EL (cell line): ENCODE measurements at places on chromosomes 2 and 18.

DNA sequence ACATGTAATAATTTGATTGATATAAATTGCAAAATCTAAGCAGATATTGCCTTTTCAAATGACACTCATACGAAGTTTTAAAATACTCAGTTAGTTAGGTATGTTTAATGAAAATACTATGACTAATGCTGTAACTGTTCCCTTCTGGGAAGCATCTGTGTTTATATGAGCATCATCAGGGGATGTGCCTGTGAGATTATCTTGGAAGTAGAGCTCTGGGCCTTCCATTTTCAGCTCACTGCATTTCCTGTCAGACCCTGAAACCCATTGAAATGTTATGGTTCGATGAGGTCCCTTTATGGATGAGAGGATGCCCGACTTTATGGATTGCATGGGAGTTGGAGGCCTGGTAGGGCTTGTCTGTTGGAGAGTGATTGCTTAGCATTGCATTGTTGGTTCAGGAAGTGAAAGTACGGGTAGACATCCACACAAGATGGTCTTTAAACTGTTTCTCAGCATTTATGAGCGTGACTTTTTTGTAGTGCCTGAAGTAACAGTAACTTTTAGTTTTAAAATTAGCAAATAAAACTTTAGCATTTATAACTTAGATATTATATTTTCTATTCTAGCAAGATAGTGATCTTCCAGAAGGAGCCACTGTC lies 28.7 kb downstream of the ELP2 start:
- DNase-seq: peak; percentile 88

DNA sequence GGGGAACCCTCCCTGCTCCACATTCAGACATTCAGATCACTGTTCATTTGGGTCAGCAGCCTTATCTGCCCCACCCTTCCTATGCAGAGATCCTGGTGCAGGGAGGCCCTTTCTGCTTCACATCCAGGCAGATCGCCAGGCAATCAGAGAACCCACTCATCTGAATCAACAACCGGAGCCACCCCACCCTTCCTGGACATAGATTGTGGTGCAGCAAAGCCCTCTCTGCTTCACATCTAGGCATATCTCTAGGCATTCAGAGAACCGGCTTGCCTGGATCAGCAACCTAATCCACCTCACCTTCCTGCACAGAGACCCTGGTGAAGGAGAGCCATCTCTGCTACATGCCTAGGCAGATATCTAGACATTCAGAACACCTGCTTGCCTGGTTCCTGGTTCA lies 184.5 kb upstream of the CNTNAP5 start:
- no peak for DNase-seq

DNA sequence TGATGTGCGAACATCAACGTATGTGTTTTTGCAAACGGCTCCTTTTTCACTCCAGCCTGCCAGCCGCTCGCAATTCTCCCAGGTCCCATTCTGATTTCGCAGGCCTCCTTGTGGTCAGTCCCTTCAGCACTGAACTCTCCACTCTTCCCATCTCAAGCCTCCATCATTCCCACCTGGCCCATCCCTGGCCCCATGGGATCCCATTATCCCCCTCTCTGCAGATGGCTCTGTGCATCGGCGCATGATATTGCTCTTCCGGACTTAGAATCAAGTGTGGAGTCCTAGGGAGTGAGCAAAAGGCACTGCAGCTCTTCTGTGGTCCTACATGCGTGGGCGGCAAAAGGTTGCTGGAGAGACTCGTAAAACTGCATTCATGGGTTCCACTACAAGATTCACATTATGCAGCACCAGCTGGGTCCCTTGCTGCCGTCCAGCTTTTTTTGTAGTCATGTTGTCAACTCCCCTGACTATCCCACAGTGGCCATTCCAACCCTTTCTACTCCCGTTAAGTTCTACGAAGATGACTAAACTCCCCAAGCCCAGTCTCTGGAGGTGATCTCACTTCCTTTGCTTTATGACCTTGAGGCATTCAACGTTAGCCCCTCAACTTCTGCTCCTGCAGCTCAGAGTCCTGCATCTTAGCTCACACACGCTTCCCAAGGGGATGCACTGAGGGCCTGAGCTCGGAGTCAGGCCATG lies 125.3 kb upstream of the NRP2 start:
- no peak for DNase-seq

- DNase-seq: no peak
Measured at GRCh38 chr2:238475034-238475433, 48.3 kb downstream of the ASB1 start.

DNA sequence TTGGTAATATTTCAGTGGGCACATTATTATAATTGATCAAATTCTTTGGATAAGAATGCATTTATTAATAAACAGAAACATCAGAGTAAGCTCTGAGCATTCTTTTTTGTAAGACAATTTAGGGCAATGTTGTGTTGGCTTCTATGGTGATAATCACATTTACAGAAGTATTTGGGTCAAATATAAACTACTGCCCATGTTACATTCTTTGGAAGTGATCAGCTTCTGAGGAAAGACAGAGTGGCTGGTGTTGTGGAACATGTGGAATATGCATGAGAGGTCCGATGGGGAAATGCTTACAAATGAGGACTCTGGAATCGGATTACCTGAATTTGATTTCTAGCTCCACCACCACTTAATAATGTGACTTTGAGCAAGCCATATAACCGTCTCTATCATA lies 19.4 kb downstream of the SERPINB13 start:
- no peak for DNase-seq

- DNase-seq: no peak
Measured at GRCh38 chr2:138723196-138723987, 56.8 kb downstream of the NXPH2 start.

DNA sequence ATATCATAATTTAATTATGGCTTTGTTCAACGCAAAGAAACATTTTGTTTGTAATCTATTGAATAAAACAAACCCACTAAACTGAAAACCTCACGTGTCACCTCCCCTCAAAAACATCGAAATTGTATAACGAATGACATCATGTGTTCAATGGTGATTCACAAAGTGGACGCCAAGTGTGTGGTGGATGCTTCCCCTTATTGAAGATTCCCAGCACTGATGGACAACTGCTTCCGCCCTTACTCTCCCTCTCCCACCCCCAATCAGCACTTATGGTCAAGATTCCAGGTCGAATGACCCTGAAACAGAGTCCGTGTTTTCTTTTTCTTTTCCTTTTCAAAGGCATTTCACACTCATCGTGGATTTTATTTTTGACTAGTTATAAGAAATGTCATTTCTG lies 383.0 kb upstream of the SMIM21 start:
- DNase-seq: no peak

DNA sequence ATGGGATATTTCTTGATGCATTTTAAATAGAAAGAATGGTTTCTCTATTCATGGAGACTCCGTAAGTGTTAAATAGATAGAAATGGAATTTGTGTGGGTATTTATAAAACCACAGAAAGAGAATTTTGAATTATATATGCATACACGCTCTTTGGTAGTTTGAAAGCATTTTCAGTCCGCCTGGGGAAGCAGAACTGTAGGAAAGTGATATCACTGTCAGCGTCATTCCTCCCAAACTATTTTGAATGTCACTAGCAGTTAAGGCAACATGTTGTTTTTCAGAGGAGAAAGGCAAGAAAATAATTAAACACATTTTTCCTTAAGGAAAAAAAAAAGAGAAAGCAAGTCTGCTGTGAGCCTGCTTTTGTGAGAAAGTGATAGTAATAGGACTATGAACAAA lies 8.7 kb upstream of the ERMN start:
- no peak for DNase-seq

- DNase-seq: no peak
Measured at GRCh38 chr2:191540681-191541080, 137.3 kb upstream of the NABP1 start.

GRCh38 chr2:229300790-229301189 lies 29.7 kb upstream of the PID1 start:
- no peak for DNase-seq

DNA sequence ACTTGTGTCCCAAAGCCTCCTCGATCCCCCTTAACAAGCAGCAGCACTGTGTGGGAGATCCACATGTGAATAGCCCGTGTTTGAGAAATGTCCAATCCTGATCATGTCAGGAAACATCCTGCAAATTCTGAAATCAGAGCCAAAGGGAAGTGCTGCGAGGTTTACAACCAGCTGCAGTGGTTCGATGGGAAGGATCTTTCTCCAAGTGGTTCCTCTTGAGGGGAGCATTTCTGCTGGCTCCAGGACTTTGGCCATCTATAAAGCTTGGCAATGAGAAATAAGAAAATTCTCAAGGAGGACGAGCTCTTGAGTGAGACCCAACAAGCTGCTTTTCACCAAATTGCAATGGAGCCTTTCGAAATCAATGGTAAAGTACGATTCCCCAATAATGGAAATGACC lies at the start of gene MARCO:
Gene MARCO, plus strand, starts transcription at position 164 of the 400 bp plus-strand sequence. Its CDS starts 107 bp downstream, at position 271.
- DNase-seq: no peak

GRCh38 chr2:133941666-133942065 lies 312.2 kb upstream of the MGAT5 start:
- no peak for DNase-seq

GRCh38 chr2:158191076-158191895 lies 89.6 kb downstream of the UPP2 start:
- DNase-seq: peak; percentile 11

DNA sequence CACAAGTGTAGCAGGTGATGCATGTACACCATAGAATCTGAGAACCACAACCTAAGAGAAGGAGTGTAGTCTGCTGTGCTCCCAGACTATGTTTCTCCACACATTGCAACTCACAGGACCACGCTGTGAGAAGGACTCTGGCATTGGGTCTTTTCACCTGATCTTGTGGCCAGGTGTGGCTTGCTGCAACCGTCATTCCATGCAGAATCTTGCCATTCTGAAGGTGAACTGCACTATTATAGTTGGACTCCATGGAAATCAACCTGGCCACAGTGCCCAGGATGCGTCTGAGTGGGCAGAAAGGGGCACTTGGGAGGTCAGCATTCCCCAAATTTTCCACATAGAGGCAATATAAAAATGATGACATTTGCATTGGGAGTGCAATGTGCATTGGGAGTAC lies 122.2 kb downstream of the CAPN13 start:
- no peak for DNase-seq
